ENCODE measurements at places on chromosomes 1 and 21.

DNA sequence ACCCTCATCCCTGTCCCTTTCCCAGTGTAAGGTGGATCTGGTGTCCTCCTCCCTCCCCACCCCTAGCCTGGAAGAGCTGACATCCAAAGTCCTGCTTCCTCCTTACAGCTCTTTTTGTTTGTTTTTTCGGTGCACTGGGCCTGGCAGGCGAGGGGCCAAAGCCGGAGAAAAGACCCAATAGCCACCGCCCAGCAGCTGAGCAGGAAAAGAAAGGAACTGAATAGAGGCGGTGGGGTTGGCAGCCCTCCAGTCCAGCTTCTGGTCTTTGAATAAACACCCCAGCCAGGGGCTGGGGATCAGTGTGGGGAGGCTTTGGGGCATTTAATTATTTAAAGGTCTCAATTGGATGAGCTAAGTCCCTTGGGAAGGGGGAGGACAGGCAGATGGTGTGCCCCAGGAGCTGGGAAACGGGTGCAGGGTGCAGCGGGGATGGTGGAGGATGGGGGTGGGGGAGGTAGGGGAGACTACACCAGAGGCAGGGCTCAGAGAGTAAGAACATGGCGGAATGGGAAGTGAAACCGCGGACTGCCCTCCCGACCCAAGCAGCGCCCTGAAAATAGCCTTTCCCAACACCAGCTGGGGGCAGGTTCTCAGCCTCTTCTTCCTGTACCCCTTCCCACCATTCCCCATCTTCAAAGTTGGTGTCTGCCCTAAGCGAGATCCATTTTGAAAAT, 20.2 kb downstream of the BTG2 start:
- no peak for DNase-seq

GRCh38 chr1:229344139-229344538, 1.3 kb upstream of the CCSAP start:
- no peak for DNase-seq

DNA sequence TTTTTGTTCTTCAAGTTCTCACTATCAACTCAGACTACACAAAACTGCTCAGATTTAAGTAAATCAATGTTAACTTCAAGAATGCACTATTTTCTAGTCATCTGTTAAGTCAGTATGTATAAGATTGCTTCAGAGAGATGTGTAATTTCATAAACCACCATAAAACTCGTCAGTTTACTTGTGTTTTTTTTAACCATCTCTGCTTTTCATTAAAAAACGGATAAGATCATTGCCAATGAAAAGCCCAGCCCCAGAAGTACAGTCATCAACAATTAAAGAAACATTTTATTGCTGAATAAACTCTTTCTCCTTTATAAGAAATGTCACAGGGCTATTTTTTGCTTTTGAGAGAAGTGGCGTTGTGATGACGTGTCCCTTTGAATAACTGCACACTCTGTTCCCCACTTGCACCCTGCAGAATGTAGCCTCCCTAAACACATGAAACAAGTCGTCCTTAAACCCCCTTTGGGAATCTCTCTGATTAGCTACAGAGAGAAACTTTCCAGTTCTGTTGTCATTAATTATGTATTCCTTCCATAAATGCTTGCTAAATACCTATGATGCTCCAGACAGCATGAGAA, 202.7 kb upstream of the FOXD3 start:
- no peak for DNase-seq

GRCh38 chr1:79469139-79469538, 462.6 kb upstream of the ADGRL4 start:
- no peak for DNase-seq

DNA sequence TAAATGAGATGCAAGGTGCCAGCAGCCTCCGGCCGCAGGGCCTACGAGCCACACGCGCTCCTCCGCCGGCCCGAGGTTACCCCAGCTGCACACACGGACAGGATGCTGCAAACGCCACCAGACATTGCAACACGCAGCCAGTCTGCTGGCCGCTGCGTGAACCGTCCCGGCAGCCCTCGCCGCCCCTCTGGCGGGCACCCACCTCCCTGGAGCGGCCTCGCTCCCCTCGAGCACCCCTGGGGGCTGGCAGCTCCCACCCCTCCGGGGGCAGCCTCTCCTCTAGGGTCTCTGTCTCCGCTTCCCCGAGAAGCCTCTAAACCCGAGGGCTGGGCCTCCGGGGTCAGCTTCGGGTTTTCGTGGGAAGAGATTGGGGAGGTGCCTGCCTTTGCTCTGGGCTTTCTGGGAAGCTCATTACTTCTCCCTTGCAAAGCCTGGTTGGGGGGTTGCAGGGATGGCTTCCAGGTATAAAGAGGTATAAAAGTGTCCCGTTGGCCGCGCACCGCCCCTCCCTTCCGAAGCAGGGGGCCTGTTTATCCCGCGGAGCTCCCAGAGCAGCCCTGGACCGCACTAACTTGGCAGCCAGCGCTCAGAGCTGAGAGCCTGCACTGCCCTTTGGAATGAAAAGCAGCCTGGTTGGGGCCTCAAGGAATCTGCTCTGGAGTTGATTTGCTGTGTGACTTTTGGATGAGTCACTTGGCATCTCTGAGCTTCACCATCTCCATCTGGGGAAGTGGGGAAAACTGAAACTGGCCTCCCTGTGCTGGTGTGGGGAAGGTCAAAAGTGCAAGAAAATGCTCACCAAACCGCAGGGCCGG, 21.8 kb downstream of the DHRS3 start:
- no peak for DNase-seq

DNA sequence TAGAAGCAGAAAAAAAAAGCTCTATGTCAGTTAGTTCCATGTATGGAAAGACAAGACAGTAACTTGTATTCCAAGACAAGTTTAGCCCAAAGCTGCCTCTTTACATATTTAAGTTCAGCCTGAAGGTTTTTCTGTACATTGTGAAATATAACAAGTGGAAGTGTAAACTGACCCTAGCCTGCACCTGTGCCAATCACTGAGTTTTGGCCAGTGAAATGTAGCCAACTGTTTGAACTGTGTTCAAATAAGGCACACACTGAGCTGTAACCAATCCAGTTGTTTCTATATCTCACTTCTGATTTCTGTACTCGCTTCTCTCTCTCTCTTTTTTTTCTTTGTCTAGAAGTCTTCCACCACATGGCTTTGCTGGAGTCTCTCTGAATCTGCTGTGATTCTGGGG, 1227.1 kb downstream of the NCAM2 start:
- DNase-seq, result no peak

DNA sequence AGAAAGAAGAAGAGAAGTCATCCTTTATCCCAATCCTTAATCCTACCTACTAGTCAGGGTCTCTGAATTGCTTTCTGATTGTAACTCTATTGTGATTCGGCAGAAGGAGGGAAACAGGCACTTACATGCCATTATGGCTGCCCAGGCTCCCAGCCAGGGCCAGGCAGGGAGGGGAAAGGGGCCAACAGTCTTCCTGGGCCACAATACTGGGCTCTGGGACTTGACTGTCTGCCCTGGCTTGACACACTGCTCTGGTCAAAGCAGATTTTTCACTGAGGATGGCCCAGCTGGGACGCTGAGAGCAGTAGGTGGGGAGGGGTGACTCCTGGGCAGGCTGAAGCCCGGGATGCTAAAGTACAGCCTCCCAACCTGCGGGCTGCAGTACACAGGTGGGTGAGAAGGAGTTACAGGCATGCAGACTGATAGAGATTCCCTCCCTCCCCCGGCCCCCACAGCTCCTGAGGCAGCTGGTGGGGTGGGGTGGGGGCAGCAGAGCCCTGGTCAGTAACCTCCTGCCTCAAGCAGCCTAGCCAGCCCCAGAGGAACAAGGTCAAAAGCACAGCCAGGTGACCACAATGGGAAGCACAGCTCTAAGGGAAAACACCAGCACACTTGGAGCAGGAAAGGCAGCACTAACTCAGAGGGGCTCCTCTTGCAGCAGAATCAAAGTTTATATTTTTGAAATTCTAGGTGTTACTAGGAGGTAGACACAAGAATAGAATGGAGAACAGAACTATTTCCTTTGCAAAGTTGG, 25.3 kb downstream of the KCND3 start:
- DNase-seq, result no peak

- no peak for DNase-seq
Observed at GRCh38 chr1:28580722-28581530, 11.1 kb upstream of the RAB42 start.

DNA sequence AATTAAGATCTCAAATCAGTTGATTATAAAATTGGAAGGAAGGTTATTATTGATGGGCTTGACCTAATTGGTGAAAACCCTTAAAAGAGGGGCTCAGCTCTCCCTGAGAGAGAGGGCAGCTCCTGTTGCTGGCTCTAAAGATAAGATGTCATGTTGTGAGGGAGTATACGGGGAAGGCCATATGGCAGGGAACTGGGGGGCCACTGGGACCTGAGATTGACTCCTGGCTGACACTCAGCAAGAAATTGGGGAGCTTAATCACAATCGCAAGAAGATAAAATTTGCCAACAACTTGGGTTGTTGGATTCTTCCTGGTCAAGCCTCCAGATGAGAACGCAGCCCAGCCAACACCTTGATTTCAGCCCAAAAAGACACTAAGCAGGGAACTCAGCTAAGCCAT, 69.7 kb upstream of the KCNJ6 start:
- DNase-seq, result no peak

- DNase-seq, result no peak
Observed at GRCh38 chr1:62046927-62047326, 147.7 kb upstream of the L1TD1 start.

- DNase-seq, result no peak
Observed at GRCh38 chr1:108584428-108584856, 24.5 kb downstream of the EEIG2 start.

DNA sequence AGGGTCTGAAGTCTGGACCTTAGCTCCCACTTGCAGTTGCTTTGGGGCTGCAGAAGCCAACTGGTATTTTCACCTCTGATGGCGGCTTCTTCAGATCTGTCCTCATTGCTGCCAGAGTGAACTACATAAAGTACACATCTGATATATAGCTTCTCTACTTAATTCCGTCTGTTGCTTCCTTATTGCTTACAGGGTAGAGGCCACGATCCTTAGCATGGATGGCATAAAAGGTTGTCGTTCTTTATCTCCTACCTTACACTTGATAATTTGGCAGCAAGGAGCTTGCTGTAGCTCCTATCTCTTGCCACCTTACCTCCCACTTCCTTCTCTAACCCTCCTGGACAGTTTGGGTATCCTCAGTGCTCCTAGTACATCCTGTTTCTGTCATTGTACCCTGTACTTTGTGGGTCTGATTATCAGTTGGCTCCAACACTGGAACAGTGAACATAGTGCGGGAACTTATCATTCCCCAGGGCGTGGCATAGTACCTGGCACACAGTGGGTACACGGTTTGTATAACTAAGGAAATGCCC, 30.9 kb upstream of the NBL1 start:
- no peak for DNase-seq

GRCh38 chr1:4307911-4308545, 346.4 kb upstream of the AJAP1 start:
- DNase-seq, result no peak

GRCh38 chr1:17369466-17369865, 2.5 kb upstream of the PADI6 start:
- DNase-seq, result no peak

- DNase-seq, result no peak
Observed at GRCh38 chr1:180898441-180899219, 14.1 kb upstream of the KIAA1614 start.

GRCh38 chr1:20507248-20507563, 745 bp downstream of the MUL1 start:
- no peak for DNase-seq

GRCh38 chr21:36788120-36788638, 89.3 kb downstream of the SIM2 start:
- no peak for DNase-seq

DNA sequence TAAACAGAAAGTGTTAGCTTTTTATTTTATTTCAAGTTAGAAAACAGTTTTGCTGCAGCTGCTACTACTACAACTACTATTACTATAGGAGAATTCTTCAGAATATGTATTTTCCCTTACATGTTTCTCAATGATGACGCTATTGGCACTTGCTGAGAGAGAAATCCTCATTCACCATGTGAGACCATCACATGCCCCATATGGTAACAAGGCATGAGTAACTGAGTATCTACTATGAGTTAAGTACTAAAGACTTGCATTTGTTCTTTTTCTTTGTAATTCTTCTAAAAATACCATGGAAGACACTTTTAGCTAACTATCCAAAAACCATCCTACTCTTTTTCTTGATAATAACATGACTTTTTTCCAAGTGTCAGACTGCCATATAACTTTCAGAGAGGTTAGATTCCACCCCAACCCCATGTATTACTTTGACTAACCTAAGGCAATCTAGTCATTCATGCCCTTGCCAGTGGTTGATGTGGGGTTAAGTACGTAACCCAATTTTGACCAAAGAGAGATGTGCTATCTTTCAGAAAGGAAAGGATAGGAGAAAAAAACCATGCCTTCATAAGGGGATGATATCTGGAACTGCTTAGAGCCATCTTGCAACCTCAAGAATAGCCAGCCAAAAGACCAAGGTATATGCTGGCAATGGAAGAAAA, 42.9 kb downstream of the COP1 start:
- DNase-seq, result no peak

DNA sequence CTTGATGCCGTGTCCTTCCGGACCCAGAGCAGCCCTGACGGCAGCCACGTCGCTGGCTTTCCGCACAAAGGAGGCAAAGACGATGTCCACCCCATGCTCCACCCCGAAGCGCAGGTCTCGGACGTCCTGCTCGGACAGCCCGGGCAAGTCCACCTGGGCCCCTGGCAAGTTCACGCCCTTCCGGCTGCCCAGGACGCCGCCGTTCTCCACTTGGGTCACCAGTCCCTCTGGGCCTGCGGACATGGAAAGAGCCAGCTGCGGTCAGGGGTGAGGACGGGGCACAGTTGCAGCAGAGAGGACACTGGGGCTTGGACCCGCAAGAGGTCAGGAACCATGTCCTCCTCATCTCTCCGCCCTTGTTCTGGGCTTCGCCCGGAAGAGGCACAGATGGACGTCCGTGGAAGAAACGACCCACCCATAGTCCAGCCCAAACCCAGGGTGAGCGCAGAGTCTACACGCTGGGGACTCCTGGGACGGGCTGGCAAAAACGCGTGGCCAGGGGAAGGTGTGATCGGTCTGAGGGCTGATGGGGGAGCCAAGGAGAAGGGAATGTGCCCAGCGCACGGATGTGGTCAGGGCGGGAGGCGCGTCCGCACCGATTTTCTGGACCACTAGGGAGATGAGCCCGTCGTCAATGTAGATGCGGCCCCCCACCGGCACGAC, 6.6 kb downstream of the PKLR start:
- no peak for DNase-seq

DNA sequence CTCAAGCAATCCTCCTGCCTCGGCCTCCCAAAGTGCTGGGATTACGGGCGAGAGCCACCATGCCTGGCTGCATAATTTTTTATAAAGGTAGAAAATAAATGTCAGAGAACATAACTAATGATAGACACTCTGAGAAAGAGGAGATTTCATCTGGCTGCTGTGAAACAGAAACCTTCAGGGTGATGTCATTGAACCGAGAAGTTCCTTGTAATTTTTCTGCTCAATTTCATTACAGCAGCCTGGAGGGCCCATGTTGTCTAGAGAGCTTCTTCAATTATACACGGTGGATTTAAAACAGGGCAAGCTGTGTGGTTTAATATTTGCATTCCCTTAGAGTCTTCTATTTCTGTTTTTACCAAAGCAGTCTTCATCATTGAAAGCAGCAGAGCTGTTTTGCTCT, 64.3 kb upstream of the MORC3 start:
- DNase-seq, result no peak

GRCh38 chr1:41241749-41242341, at the start of gene SCMH1:
Gene SCMH1 (minus strand): TSS chr1:41242306. CDS start chr1:41186133, 56,173 bp downstream.
- peak; percentile 15 for DNase-seq

GRCh38 chr1:154431586-154432373, 26.6 kb downstream of the IL6R start:
- no peak for DNase-seq

All from stimulated activated CD8-positive, alpha-beta memory T cell treated with anti-CD3 and anti-CD28 coated beads, Interleukin-7, amount 100 ng/mL, for 24 hours (primary cell).